ENCODE measurements at places on chromosomes 11 and 22.
A peak's percentile ranks its signal among the peaks of the same experiment; 100 is the strongest.

DNA sequence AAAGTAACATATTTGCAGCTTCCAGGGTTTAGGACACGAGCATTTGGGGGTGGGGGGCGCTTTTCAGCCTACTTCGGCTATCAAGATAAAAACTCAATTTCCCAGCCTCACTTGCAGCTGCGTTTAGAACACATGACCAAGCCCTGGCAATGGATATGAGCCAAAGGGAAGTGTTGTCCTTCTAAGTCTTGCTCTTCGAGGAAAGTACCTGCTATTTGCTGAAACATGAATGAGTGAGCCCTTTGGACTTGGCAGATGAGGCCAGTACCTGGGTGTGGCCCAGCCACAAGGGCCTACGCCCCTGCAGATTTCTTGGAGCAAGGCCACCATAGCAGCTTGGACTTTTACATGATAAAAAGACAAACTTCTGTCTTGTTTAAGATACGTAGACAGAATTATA lies 60.2 kb upstream of the SORL1 start:
- no peak for DNase-seq

DNA sequence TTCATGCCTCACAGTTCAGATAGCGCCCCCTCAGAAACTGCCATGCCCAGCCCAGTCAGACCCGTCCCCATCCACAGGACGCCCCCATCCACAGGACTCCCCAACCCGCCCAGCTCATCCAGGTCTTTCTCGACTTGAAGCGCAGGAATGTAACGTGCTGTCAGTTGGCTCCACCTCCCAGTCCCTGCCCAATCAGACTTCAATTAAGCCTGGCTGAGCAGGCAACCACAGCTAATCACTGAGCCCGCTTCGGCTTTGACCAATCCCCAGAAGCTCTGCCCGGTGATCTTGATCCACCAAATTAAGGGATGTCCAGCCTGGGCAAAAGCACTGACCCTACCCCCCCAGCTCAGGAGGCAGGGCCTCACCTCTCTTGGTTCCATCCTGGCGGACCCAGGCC lies 10.5 kb upstream of the MFNG start:
- peak; percentile 32 for DNase-seq

- DNase-seq, result no peak
Measured at GRCh38 chr11:33988586-33989370, 62.8 kb upstream of the CAPRIN1 start.

- DNase-seq, result no peak
Measured at GRCh38 chr11:96642583-96642982, 252.8 kb downstream of the JRKL start.

- no peak for DNase-seq
Measured at GRCh38 chr11:78038697-78039313, 15.7 kb upstream of the KCTD14 start.

- peak; percentile 34 for DNase-seq
Measured at GRCh38 chr11:44096360-44097185, 1.1 kb downstream of the EXT2 start.

DNA sequence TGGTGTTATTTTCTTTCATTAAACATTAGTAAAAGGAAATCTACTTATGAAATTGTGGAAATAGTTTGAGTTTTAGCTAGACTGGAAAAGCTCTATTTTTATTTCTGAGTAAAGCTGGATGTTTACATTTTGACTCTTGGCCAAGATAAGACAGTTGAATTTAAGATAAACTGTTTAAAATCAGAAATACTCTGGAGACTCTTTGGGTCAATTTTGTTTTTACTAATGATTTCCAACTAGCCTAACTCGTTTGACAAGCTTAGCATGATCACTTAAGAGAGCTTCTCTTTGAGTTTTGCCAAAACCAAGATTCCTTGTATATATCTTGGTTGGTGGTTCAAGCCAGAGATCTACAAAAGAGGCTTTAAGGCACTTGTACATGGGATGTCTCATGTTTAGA lies 724.8 kb upstream of the LUZP2 start:
- DNase-seq, result peak; percentile 4

- DNase-seq, result no peak
Measured at GRCh38 chr22:30040499-30041260, 39.6 kb upstream of the HORMAD2 start.

GRCh38 chr11:45152740-45153595 lies 6.5 kb downstream of the PRDM11 start:
- DNase-seq, result no peak

DNA sequence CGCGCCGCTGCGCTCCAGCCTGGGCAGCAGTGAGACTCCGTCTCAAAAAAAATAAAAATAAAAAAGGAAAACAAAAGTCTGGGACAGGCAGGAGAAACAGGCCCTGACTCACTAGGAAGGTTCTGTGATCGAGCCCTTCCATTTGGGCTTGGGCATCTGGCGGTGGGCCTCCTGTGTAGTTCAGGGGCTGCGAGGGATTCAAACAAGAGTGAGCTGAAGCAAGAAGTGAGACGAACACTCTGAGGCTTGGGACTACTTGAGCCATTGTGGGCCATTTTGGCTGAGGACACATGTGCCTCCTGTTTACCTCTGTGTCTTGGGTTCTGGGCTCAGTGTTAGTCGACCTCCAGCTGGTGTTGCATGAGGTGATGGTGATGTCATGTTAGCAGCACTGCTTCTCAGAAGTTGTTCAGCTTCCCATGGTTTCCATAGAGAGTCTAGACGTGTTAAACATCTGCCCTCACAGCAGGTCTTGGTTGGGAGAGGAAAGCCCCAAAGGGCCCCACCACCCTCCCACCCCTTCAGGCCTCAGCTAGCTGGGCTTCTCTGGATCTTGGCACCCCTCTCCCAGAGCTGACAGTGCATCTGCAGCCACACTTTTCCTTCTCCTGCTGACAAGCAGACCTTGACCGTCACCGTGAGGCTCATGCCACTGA lies 57.8 kb downstream of the MED15 start:
- DNase-seq, result no peak

DNA sequence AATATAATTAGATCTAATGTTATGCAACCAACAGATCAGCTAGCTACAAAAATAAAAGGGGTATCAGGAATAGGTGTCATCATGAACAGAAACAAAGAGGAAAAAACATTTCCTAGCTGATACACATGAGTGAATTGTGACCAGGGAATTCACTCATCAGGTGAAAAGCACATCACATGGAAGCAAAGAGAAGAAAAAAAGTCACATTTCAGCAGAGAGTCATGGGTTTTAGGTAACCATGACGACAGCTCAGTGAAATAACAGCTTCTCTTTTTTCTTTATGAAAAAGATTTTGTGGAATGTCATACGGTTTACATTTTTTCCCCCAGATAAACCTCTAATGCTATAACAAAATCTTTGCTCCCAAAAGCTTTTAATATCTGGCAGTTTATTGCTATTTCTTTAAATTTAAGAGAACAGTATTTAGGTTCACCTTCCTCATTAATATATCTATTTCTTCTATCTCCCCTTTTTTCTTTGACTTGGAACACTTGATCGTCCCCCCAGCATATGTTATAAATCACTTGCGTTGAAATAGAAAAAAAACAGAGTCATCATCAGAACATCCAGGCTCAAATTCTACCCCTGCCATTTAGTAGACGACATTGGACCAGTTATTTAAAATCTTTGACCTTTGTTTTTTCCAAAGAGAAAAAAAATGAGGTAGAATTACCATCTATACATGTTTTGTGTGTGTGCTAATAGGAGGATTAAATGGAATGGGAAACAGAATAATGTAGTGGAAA lies 5.3 kb downstream of the TYR start:
- DNase-seq, result peak; percentile 75
